ENCODE measurements at places on chromosomes 6 and 20.

DNA sequence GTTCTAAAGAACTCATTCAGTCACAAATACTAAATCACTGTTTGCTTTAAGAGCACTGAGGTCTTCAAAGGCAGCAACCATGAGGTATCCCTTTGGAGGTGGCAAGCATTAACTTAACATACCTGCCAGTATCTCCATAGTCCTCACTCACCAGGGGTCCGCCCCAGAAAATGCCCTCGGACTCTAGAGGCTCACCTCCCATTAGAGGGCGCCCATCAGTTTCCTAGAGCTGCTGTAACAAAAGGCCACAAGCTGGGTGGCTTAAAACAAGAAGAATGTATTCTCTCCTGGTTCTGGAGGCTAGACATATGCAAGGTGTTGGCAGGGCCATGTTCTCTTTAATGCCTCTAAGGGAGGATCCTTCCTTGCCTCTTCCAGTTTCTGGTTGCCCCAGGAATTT lies 12.0 kb upstream of the RNGTT start:
- DNase-seq, result no peak

GRCh38 chr20:3866464-3866863 lies 19.8 kb downstream of the MAVS start:
- DNase-seq, result no peak

DNA sequence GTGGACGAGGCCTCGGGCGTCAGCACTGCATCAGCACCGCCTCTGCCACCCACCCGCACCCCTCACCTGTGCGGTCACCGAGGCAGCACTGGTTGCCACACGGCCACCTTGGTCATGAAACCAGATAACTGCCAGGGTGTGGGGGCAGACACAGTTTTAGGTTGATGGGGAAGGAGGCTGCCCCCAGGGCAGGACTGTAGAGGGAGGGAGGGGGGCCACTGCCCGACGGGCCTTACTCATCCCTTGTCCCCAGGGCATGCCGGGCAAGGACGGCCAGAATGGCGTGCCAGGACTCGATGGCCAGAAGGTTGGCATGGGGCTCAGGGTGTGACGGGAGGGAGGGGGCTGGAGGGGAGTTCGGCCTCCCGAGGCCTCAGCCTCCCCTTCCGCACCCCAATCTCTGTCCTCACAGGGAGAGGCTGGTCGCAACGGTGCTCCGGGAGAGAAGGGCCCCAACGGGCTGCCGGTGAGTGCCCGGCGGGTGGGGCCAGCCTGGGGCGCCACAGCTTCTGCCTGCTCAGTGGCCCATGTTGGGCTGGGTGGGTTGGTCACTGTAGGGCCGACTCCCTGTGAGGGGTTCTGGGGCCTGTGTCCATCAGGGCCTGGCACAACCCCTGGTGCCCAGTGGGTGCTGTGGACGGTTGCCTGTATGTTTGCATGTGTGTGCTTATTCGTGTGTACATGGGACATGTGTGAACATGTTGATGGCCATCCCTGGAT lies 11.8 kb downstream of the COL9A3 start:
- DNase-seq, result no peak

DNA sequence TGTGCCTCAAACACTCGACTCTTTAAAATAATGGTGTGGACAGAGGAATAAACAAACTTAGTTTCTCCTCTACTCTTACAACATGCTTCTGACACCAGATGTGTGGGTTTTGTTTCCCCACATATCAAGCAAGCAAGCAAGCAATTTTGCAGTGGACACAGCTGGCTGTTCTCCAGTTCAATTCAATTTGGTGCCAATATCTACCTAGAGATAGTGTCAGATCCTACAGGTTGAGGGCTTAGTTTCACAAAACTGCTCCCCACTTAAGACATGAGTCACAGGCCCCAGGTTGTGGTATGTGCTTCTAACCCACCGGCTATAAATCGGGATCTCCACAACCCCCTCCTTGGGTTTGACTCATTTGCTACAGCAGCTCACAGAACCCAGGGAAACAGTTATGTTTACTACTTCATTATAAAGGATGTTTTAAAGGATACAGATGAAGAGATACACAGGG lies 131.4 kb upstream of the TRAF3IP2 start:
- DNase-seq, result no peak

GRCh38 chr6:146481527-146481926 lies 62.1 kb upstream of the RAB32 start:
- no peak for DNase-seq

DNA sequence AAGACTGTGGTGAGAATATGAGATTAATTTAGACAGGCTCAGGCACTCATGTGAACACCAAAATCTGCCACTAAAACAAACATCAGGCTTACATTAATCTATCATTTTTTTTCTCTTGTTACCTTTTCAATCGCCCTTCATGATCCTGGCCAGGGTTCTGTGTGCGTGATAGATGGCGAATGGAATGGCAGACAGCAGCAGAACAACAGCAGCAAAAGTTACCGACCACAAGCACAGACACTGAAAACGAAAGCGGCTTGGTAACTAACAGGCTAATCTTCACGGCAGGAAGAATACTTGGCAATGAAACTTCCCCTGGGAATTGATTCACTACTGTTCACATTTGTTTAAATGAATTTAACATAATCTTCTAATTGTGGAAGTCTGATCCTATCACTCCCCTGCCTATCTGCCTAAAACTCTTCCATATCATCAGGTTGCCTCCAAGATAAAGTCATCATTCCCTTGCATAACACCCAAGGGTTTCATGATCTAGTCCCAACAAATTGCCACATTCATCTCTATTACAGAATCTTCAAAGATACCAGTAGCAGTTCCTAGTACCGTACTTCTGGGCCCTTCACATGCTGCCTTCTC lies 28.7 kb downstream of the PTPRK start:
- no peak for DNase-seq

GRCh38 chr6:99790679-99791078 lies 184.0 kb downstream of the PRDM13 start:
- peak; percentile 0 for DNase-seq

- DNase-seq, result no peak
Measured at GRCh38 chr20:20690676-20691476, 21.6 kb downstream of the RALGAPA2 start.

GRCh38 chr6:14790976-14791375 lies 454.9 kb upstream of the JARID2 start:
- DNase-seq, result no peak

DNA sequence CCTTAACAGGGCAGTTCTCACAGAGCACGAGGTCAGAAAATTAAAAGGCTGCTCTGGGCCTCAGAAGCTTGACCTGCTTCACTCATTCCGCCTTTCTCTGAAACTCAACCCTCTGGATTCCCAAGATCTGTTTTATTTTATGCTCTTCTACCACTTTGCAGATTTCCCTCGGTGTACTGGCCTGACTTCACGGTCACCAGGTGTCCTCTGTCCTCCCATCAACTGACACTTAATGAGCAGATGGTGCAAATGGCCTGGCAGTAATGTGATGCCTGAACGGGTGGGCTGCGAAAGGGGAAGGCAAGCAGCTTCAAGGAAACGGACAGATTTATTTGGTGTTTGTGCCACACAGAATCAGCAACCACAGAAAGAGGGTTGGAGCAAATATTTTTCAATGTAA lies 169.7 kb upstream of the TFAP2D start:
- DNase-seq, result no peak

DNA sequence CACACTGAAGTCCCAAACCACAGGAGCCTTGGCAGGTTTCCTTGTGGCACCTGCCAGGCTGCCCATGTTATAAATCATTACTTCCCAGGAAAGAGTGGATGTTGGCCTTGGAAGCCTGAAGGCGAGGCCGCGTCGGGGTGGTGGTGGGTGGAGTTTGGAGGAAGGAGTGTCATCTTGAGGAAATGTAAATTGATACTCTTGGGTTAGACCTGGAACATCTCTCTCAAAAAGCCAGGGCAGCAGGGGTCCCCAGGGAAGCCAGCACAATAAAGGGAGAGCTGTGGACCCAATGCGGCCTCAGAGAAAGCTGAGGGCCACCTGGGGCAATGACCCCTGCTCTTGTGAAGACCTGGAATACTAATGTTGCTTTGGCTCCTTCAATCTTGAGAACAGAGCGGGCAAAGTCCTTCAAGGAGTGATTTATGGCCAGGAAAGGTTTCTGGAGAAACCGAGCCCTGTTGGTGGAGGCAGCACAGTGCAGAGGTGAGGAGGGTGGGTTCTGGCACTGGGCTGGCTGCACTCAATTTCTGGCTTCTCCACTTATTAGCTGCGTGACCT lies 26.3 kb upstream of the TRAF3IP2 start:
- no peak for DNase-seq

DNA sequence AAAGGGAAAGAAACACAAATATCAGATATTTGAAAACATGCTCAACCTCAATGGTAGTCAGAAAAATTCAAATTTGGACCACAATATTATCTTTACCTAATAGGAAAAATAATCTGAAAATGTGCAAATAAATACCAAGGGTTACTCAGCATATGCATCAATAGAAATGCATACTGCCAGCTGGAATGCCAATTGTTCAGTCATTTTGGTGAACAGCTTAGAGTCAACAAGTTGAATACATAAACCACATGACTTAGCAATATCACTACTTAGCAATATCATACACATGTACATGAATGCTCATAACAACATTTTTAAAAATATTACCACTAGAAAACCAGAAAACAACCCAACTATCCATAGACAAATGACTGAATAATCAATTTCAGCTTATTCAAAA lies 212.7 kb downstream of the PTPRK start:
- no peak for DNase-seq

DNA sequence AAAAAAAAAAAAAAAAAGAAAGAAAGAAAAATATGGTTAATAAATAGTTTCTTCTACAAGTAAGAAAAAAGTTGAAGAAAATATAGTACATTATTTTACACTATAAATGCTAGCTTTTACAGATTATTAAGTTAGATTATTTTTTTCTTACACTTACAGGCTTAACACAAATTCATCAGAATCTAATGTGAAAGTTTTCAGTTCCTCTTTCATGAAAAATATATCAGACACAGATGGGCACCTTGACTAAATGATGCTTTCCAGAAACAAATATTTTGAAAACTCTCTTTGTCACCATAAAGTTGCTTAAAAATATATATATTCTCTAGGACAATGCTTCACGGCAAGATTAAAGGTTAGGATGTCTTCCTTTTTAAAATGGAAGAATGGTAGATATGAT lies 321.8 kb upstream of the HSF2 start:
- DNase-seq, result no peak

DNA sequence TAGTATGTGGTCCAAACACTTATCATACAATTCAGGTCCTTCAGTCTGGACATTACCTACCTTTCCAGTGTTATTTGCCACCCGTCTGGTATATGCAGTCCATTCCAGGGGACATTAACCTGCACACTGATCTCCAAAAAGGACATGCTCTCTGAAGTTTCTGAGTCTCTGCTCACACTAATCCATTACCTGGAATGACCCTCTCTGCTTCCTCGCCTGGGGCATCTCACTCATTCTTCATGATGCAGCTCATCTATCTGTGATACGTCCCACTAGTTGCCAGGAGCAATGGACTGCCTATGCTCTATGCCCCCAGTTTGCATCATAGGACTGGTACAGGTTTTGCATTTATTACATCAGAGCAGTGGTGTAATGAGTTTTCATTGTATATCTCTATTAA lies 5.9 kb upstream of the TUBB2B start:
- DNase-seq, result no peak

GRCh38 chr6:52534966-52535390 lies 41.9 kb downstream of the TRAM2 start:
- no peak for DNase-seq

DNA sequence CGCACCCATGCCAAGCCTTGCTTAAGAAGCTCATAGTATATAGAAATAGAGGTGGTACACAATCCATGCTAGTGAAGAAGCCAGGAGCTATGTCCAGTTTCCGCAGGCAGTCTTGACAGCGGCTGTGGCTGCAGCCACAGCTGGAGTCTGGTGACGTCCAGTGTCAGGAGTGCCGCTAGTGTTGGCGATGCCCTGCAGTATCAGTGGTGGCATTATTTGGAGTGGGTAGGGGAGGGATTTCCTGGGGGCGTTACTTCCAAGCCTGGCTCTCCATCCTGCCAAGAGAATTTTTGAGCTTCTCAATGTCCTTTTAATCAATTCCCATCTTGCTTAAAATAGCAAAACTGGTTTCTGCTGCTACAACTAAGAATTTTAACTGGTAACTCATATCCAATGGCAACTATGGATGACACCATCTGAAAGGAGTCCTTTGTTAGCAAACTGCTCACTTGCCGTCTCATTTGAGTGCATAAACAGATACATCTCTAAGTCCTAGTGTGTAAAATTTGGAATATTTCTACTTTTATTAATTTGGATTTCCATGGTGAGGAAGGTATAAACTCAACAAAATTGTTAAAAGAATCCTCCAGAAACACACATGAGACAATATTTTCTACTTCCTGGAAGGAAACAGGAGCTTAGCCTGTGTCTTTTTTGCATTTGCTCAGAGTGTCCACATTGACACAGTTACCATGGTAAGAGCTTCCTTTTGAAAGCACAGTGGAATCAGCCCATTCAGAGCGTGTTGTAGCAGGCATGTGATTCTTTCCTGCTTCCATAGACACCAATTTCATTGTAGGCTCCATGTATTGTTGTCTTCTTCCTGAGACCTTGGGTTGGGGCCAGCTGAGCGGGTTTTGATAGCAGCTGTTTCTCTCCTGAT lies 44.6 kb upstream of the PXDC1 start:
- no peak for DNase-seq

GRCh38 chr6:169250660-169251059 lies 3.0 kb downstream of the THBS2 start:
- DNase-seq, result peak; percentile 43

- no peak for DNase-seq
Measured at GRCh38 chr6:1796706-1797529, 187.2 kb downstream of the FOXC1 start.

- no peak for DNase-seq
Measured at GRCh38 chr6:62390401-62390800, 104.4 kb upstream of the KHDRBS2 start.

GRCh38 chr6:134035823-134036296 lies 16.6 kb downstream of the SLC2A12 start:
- peak; percentile 59 for DNase-seq

DNA sequence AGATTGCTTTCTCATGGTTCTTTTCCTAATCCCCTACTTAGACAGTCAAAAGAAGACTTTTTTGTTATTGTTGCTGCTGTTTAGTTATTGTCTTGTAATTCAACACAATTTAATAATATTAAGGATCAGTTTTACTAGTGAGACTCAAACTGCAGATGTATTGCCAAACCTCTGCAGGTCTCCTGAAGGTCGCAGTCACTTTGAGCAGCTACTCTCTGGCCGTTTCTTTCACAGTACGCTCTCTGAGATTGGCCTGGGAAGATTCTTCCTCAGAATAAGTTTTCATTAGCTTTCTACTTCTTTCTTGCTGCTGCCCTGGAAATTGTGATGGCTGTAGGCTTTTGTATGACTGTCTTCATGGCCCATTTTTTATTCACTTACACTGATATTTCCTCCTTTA lies 930.8 kb downstream of the QKI start:
- DNase-seq, result no peak

Measured in NCI-H510A treated with DMSO at 0.1 percent for 48 hours (cell line).